Left cardiac atrium (tissue), 4 donors: ENCODE measurements at places on chromosomes 6 and 20. TPM values are rescaled to one million over a fixed set of nuclear protein-coding genes. Genes with fewer than 3 reads are reported as not detected.

- no peak for DNase-seq
These were observed 3.7 kb upstream of the SPATA2 start for GRCh38 chr20:49919009-49919408.

GRCh38 chr6:75673884-75674283, 72.2 kb downstream of the SENP6 start:
- DNase-seq = no peak

DNA sequence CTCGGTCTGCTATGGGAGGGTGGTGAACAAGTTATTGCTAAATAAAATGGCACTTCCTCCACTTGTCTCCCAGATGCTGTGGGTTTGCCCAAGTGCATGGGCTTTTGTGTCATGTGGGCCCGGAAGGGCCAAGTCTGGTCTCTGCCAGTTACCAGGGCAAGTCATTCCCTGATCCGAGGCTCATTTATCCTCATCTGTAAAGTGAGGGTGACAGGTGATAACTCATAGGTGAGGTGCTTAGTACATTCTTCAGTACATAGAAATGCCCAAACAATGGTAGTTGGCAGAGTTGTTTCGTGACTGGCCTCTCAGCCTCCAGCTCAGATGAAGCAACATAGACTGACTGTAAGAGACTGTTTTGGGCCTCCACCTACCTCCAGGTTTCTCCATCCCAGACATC, 2.0 kb upstream of the MUCL3 start:
- no peak for DNase-seq

GRCh38 chr20:10946124-10946880, 272.5 kb upstream of the JAG1 start:
- DNase-seq = no peak

- DNase-seq = no peak
These were observed 128.9 kb upstream of the BEND3 start for GRCh38 chr6:107244082-107244741.

DNA sequence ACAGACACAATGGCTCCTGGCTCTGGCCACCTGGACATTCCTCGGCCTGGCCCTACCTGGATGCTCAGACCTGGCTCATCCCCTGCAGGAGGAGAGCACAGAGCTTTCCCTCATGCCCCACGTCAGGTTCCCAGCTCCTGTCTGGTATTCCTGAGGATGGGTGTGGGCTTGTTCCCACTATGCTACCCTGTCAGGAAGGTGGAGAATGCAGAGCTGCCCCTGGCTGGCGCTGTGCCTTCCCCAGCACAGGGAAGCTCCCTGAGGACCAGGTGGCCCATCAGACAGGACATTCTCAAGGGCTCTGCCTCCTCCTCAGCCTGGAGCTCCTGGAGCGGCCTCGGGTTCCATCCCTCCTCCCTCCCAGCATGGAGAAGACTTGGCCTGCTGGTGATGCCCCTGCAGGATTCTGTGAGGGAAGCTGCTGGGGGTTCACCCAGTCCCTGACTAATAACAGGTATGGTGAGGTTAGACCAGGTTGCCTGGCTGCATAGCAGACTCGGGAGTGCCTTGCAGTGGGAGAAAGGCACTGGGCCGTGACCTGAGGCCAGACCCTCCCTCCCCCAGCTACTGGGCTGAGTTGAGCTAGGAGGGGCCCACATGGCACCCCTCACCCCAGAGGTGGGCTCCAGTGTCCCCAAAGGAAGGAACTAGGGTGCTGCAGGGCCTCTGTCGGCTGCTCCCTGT, 156.0 kb upstream of the MLN start:
- DNase-seq = no peak

- DNase-seq = no peak
These were observed 32.7 kb upstream of the PROKR2 start for GRCh38 chr20:5349448-5349847.

DNA sequence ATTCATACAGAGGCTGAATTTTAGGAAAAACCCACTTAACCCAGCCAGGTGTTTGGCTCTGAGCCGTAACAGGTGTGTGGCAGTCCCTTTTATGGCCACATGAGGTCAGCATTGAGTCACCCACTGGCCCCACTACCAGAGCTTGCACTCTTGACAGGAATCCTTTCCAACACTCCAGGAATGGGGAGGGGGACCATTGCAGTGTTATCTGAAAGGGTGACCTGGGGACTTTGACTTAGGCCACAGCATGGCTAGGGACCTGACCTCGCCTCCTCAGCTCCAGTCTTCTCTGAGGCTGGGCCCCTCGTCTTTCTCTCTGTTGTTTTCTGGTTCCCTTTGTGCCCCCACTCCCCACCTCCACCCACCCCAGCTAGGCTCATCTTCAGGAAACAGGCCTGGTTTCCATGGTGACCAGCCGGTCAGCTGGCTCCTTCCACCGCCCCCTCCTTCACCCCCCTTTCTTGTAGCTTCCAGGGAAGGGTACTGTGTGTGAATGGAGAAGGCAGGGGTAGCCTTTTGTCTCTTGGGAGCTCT, 2.1 kb upstream of the TMEM151B start:
- peak; percentile 31 for DNase-seq

- DNase-seq = no peak
These were observed 81.7 kb downstream of the TOX2 start for GRCh38 chr20:43996240-43996930.

DNA sequence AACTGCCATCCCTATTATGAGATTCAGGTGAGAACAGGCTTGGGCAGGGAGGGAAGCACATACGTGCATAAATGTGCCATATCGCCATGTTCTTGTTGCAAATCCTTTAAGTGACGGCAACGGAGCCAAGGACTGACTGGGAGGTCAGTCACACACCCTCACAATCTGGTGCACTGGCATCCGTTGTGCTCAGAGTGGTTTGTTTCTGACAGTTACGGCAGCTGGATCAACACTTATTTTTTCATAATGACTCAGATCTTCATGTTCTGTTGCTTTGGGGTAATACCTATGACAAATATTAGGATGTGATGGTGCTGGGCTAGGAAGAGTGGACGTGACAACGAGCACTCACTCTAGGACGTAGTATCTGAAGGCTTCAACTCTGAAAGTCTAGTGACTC, 56.2 kb upstream of the PREP start:
- no peak for DNase-seq

DNA sequence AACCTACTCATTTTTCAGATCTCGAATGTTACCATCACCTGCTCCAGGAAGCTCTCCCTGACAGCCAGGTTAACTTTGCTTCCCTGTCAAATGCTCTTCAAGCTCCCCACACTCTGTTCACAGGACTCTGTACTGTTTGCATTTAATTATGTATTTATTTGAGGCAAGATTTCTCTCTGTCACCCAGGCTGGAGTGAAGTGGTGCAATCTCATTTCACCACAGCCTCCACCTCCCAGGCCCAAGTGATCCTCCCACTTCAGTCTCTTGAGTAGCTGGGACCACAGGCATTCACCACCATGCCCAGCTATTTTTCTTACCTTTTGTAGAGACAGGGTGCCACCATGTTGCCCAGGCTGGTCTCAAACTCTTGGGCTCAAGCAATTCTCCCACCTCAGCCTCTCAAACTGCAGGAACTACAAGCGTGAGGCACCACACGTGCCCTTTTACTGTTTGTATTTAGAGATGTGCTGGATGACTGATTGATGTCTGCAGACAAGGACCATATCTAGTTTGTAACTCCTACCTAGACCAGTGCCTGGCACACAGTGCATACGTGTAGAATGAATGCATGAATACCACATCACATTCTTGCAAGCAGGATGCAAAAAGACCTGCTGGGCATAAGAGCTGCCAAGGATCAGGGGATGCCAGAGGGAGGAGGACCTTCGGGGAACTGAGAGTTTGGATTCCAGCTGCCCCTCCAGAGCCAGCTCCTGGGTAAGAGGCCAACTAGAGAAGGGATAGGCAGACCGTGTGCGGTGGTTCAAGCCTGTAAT, 15.6 kb upstream of the CBFA2T2 start:
- DNase-seq = no peak

- DNase-seq = no peak
These were observed 133.5 kb upstream of the TMEM170B start for GRCh38 chr6:11404081-11404480.

GRCh38 chr6:2179950-2180349, 65.5 kb downstream of the GMDS start:
- no peak for DNase-seq

GRCh38 chr6:3281631-3282475, 23.1 kb downstream of the PSMG4 start:
- DNase-seq = no peak

DNA sequence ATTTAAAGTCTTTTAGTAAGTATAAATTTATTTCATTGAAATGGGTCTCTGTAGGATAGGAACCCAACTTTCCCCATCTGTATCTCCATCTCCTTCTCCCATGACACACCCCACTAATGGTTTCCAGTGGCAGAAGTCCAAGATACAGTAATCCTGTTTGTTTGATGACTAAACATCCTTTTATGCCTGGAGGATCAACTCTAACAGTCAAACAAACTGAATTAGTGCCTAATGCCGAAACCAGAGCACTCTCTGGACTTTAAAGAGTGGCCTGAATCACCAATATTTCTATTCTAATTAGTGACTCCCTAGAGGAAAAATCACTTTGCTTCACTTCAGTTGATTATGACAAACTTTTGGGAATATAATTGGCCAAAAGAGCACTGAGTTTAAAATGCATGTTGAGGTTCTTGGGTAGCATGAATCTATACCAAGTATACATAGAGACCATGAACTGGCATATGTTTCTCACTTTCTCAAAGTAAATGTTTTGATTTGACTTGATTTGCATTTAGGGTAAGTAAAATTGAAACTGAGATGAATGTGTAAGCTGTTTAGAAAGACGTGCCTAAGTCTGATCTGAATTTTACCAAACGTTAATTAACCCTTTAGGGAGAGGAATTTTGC, 776.4 kb upstream of the NRSN1 start:
- no peak for DNase-seq

- DNase-seq = no peak
These were observed 91.9 kb downstream of the RFPL4B start for GRCh38 chr6:112439010-112439409.

- no peak for DNase-seq
These were observed 202.8 kb upstream of the CITED2 start for GRCh38 chr6:139577124-139577762.

DNA sequence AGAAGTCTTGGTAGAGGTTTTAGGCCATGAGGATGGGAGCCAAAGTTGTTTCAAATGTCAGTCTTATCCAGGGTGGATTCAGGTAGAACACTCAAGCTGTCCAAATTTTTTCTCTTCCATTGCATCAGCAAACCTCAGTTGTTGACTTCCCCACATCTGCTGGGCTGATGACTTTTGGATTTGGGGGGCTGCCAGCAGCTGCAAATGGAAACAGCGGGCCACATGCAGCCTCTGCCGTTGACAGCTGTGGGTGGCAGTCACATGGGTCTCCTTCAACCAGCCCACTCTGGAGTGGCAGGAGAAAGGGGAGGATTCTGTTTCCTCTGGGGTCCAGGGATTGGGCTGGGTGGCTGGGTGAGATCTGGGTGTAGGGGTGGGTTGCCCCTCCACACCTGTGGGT, 5.8 kb upstream of the MLN start:
- DNase-seq = no peak

GRCh38 chr6:33316603-33317418, 733 bp downstream of the ZBTB22 start:
- DNase-seq = no peak

- DNase-seq = no peak
These were observed 25.2 kb downstream of the SUMO4 start for GRCh38 chr6:149425224-149425623.

DNA sequence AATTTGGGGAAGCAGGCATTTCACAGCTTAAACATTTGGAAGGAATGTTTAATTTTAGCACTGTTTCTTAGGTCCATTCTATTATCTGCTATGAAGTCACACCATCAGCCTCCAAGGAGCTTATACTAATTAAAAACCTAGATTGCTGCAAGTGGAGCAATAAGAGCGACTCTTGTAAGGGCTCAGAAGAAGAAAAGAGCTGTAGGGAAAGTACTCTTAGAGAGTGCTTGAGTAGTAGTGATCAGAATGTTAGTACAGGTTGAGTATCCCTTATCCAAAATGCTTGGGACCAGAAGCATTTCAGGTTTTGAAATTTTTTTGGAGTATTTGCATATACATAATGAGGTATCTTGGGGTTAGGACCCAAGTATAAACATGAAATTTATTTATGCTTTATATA, 285.3 kb downstream of the UBE3D start:
- DNase-seq = no peak

DNA sequence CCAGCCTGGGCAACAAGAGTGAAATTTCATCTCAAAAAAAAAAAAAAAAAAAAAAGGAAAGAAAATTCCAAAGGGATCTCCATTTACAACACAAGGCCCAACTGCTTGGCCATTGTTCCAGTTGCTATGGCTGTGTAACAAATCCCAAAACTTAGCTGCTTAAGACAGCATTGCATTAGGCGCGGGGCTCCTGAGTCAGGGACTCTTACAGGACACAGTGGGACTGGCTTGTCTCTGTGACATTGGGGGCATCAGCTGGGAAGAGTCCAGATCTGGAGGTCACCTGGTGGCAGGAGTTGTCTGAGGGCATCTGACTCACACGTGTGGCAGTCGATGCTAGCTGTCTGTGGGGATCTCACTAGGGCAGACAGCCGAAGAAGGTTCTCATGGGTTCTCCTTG, 35.6 kb downstream of the TTLL9 start:
- DNase-seq = no peak

The LRRC1 gene
- total RNA-seq = 4.9 TPM

The PI3 gene
- 1.4 TPM for total RNA-seq

The PAK5 gene
- not detected for total RNA-seq

The HTR1B gene
- not detected for total RNA-seq

The C4B gene
- 235 TPM for total RNA-seq

The AGER gene
- 2.8 TPM for total RNA-seq

The PHACTR2 gene
- total RNA-seq = 56.7 TPM
